HepG2 (cell line): ENCODE measurements at places on chromosomes 4 and X. TPM values are rescaled to one million over a fixed set of nuclear protein-coding genes. Genes with fewer than 3 reads are reported as not detected.
A peak's percentile ranks its signal among the peaks of the same experiment; 100 is the strongest.

DNA sequence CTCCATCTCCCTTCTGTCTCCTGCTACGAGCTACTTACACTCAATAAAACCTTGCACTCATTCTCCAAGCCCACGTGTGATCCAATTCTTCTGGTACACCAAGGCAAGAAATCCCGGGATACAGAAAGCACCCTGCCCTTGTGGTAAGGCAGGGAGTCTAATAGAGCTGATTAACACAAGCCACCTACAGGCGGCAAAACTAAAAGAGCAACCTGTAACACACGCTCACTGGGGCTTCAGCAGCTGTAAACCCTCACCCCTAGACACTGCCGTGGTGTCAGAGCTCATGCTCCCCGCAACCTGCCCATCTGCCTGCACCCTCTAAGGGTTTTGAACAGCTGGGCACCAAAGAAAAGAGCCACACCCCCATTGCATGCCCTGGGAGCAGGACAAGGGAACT, 755.4 kb upstream of the HTR2C start:
- no peak for DNase-seq

GRCh38 chr4:10081218-10081606, 35.4 kb downstream of the WDR1 start:
- no peak for DNase-seq

DNA sequence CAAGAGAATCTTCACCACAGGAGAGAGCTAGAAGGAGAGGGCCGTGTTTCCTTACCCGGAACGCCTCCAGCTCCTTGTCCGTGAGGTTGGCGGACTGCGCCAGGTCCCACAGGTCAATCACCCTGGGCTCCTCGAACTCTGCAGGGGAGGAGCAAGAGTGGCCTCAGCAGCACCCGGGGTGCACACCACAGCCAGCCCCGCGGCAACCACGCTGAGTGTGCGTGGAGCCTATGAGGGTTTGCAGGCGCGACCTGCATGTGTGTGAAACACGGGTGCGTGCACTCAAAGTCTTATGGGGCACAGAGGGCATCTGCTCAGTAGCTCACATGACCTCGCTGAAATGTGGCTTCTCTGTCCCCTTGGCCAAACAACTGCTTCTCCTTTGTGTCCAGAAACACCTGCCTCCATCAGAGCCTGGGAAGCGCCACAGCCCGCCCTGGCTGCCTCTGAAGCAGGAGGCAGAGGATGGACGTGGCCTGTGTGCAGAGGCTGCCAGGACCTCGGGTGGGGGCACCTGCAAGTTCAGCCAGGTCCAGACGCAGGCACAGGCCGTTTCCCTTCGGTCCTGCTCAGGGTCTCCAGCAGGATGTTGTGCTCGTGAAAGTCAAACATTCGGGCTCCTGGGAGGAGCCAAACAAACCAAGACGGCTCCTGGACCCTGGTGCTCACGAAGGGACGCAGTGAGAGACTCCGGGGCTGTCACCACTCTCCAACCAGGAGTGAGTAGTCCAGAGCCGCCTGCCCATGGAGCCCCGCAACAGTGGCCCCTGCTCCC, 16.0 kb downstream of the LRPAP1 start:
- no peak for DNase-seq

DNA sequence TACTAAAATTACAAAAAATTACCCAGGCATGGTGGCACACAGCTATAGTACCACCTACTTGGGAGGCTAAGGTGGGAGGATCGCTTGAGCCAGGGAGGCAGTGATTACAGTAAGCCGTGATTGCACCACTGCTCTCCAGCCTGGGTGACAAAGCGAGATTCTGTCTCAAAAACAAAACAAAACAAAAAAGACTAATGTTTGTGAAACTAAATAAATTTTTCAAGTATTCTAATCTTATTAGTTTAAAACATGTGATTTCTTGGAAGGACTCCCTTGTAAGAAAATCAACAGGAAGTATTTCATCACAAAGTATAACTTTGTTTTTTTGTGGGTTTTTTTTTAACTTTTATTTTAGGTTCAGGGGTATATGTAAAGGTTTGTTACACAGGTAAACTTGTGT, 89.6 kb downstream of the EGF start:
- DNase-seq = no peak

Gene CPE
- 94.9 and 268 TPM in 2 replicates for total RNA-seq

DNA sequence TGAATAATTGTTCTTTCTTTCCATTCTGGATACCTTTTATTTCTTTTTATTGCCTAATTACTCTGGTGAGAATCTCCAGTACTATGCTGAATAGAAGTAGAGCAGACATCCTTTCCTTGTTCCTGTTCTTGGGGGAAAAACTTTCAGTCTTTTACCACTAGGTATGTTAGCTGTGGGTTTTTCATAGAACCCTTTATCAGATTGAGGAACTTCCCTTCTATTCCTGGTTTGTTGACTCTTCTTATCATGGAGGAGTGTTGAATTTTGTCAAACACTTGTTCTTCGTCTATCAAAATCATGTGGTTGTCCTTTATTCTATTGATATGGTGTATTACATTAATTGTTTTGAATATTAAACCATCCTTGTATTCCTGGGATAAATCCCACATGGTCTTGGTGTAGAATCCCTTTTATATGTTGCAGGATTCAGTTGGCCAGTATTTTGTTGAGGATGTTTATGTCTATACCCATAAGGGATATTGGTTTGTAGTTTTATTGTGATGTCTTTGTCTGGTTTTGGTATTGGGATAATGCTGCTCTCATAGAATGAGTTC, 23.6 kb downstream of the SH3BP2 start:
- DNase-seq = no peak

Gene SUPT20HL1
- not detected in 2 replicates for total RNA-seq

- DNase-seq = no peak
Observed at GRCh38 chrX:32562261-32562660, 649.1 kb downstream of the DMD start.

Gene BMX
- total RNA-seq = not detected in 2 replicates

- peak; percentile 1 for DNase-seq
Observed at GRCh38 chrX:102067966-102068723, 57.3 kb upstream of the TCEAL2 start.

Gene TRPC5OS
- not detected in 2 replicates for total RNA-seq

Gene RRH
- total RNA-seq = 0.07 and 0.22 TPM in 2 replicates

Gene GAGE12D
- total RNA-seq = not detected in 2 replicates

Gene CT45A1
- not detected in 2 replicates for total RNA-seq

GRCh38 chr4:163415668-163416067, 57.9 kb downstream of the TKTL2 start:
- no peak for DNase-seq

Gene FMR1NB
- not detected in 2 replicates for total RNA-seq

Gene MGAT4D
- not detected in 2 replicates for total RNA-seq

- no peak for DNase-seq
Observed at GRCh38 chr4:157265281-157265680, 44.8 kb downstream of the GRIA2 start.

- no peak for DNase-seq
Observed at GRCh38 chr4:148152868-148153625, 289.2 kb downstream of the NR3C2 start.

Gene ADH1C
- total RNA-seq = not detected in 2 replicates

Gene ODAPH
- not detected in 2 replicates for total RNA-seq

GRCh38 chr4:63620271-63620670, 789.0 kb downstream of the TECRL start:
- DNase-seq = no peak

DNA sequence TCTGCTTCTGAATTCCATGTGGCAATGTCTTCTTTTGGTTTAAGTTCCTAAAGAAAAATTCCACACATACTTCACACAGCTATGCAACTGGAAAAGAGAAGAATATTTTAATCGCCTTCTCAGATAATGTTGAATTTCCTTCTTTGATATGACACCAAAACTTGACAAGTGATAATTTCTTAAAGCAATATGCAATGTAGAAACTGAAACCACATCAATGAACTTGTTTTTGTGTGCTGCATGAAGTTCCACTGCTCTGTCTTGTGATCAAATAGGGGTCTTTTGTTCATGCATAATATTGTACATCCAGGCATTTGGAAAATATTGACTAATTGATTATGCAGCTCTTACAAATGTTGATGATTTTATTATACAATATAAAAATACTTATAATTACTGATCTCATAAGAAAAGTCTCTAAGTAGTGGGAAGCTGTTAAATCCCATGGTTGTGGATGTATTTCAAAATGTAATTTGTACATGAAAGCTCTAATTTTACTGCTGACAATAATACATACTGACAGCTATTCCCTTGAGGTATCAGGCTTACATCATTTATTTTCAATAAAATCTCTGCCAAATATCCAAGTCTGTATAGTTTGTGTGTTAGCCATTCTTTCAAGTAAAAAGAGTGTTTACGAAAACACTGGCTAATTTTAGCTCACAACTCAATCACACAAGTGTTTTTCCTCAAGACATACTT, 56.5 kb downstream of the AGA start:
- DNase-seq = no peak

Gene TENM3
- 0.04 TPM in 1 of 2 replicates, not detected in the other for total RNA-seq

- no peak for DNase-seq
Observed at GRCh38 chr4:105990933-105991332, 95.7 kb downstream of the NPNT start.

DNA sequence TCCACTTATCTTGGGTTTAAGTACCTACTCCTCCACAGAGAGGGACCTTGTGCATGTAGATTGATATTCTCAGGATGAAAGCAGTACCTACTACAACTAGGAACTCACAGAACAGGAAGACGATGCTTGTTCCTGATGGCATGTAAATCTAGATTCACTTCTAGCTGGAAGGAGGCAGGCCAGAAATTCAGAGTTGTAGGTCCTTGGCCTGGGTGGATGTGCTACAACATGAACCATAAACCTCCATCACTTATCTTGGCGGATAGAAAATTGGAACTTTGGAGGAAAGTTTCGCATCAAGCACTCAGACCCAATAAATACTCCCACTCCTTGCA, 9.3 kb upstream of the SMIM20 start:
- DNase-seq = no peak

DNA sequence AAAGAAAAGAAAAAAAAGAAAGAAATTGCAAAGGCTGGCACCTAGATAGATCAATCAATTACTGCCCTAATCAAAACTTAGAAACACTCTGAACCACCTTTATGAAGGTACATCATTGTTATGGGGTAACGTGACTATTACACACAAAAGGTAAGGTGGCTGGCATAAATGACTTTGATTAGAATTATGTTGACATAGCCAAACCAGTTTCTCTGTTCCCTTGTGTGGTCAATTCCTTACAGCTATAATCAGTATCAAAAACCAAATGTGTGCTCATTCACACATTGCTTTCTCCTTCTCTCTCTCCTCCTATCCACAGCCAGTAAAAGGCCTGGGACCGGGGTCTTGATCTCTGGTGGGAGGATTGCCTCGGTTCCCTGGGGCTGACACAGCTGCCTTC, 48.7 kb downstream of the RHOH start:
- DNase-seq = no peak

DNA sequence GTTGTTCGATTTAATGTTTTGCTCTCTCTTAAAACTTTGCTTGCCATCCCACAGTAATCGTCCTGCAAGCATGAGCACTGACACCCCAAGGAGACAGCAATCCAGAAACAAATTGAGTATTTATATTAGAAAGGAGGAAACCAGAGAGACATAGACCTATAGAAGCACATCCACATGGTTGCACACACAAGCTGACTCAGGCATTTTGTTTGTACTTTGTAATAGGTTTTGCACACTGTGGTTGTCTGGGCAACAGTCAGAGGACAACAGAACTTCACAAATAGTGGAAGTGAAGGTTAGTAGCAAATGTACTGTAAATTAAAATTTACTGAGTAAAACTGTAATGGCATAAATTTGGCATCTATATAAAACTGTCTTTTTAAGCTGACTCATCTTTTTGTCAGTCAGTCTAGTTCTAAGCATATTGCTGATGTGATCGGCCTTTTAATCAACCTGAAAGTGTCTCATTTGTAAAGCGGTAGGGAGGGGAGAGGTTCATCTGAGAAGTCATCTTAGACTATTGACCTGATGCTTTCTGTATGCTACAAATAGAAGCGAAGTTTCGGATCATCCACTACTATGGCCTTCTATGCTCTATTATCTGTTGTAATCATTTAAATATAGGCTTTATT, 1624.7 kb downstream of the ARAP2 start:
- no peak for DNase-seq

- no peak for DNase-seq
Observed at GRCh38 chr4:163335384-163335783, 3.0 kb upstream of the NPY1R start.

DNA sequence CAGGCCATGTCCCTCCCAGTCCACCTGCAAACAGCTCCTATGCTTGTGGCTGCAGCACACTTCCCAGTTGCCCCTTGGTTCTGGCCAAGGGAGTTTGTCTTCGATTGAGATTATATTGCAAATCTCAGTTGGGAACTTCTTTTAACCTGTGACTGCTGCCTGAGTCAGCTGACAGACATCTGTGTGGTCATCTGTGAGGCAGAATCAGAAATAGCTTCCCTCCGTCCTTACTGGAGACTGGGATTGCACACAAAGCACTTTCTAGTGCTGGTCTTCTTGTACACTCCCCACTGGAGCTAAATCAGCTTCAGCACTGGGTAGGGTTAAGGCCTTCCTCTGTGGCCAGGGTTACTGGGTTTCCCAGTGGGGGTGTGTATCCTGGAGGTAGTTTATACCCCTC, 34.3 kb downstream of the ZNF330 start:
- no peak for DNase-seq

DNA sequence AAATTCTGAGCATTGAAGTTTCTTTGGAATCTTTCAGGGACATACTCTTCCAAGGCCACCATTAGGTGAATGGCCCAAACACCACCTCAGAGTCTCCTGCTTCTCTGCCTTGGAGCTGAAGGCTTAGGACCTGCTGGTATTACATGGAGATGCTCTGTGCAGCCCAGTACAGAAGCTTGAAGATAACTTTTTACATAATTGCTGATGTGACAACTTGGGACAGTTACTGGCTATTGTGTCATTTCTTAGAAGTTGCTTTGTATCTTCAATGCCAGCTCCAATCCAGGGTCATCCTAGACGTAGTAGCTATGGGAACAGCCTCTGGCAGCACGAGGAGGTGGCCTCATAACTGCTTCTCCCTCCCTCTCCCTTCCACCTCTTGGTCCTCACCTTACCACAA, 60.5 kb downstream of the RTL5 start:
- no peak for DNase-seq

DNA sequence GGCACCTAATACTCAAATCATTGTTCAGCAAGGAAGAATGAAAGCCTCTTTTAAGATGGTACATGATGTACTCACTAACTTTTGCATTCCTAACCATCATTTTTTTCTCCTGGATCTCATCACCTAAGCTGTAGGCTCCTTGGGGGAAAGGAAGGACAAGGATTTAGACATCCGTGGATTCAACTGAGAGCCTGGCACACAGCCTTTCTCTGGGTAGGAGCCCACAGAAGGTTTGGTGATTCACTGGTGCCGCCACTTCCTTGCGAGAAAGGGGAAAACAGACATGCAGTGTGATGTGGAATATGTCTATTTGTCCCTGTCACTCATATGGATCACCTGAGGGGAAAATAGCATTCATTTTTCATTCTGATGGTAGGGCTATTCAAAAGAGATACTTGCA, 147.3 kb downstream of the PCDH7 start:
- no peak for DNase-seq

Gene LUZP4
- total RNA-seq = not detected in 2 replicates
